ENCODE measurements at places on chromosomes 2 and 18.
A peak's percentile ranks its signal among the peaks of the same experiment; 100 is the strongest.

GRCh38 chr2:134216152-134216829 lies 37.6 kb upstream of the MGAT5 start:
- DNase-seq, result no peak

GRCh38 chr2:102618452-102619413 lies 620 bp upstream of the SLC9A2 start:
- DNase-seq, result no peak

- DNase-seq, result no peak
These were observed 559 bp downstream of the TMEM37 start for GRCh38 chr2:119431976-119432850.

DNA sequence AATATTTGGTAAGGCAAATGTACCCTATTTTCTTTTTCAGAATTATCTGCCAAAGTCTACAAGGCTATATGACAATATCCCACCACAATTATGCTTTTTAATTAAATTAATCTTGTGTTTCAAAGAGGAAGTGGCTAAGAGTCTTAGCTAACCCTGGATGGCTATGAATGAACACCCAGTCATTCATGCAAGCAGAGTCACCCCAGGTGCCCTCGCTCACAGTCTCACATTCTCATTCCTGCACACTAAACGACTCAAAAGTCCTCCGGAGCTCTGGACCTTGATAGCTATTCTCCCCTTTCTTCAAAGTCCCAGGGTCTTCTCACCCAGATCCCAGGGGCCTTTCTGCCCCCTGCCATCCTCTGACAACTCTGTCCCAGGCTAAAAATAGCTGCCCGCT lies 42.1 kb upstream of the MRPL19 start:
- no peak for DNase-seq

- no peak for DNase-seq
These were observed 131.2 kb upstream of the RMP24 start for GRCh38 chr18:35841283-35841682.

- no peak for DNase-seq
These were observed 92.4 kb upstream of the COPS8 start for GRCh38 chr2:236993286-236993685.

DNA sequence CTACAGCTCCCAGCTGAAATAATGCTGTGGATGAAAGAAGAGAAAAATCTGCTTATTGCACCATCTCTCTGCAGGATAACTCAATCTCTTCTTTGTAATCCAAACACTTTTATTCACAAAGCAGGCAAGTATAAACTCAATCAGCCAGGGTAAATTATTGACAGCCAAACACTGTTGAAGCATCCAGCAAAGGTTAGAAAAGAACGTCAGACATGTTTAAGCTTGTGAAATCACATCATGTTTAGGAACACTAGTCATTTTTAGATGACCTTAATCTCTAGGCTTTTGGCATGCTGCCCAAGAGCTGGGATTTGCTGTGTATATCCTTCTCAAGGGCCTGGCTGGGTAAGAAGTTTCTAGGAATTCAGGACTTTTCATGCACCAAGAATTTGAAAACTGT lies 1148.1 kb upstream of the FANCL start:
- no peak for DNase-seq

DNA sequence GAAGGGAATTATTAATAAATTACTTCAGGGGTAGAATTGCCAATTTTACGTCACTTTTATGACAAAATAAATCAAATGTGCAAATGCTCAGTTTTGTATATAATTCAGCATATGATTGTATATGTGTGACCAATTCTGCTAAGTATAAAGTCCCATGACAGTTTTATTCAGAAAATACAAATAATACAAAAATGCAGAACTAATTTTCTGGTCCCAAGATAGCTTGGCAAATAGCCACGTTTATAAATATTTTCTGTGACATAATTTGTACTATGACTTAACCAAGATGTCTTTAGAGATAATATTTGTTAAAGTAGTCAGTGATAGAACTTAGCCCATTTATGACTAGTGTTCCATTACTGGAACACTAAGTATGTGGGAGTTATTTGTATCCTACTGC lies 24.2 kb upstream of the CAB39 start:
- no peak for DNase-seq

DNA sequence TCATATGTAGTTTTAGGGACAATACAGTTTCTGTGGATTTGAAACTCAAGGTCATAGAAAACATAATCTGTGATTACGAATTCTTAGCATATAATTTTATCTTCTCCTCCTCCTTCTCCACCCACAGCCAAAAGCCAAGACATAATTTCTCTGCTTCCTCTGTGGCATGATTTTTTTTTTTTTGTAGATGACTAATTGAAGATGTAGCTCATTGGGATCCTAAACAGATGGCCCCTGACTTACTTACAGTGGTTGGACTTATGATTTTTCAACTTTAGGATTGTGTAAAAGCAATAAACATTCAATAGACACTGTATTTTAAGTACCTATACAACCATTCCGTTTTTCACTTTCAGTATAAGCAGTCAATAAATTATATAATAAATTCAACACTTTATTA lies 42.3 kb downstream of the FSIP2 start:
- no peak for DNase-seq

DNA sequence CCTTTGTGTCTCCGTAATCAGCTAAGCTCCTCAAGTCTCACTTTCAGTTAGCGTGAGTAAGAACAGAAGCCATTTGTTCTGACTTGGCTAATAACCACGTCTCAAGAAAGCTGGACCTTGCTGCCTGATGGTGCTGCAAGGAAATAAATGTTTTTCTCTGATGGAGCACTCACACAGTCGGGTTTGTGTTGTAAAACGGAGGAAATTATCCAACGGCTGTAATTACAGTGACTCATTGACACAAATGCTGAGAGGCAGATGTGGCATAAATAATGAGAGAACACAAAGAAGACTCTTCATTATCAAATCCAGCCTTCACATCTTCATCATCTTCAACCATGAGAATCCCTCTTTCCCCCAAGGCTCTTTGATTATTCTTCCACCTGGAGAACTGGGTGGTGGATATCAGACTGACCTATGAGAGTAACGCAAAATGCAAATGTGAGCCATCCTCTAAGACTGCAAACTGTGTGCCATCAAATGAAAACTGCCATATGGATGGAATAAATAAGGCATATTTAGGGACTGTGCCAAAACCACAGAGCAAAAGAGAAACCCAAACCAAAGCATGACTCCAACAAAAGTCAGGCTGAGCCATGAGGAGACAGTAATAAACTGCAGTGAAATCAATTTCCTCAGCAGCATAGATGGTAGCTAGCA lies 252.6 kb downstream of the RND3 start:
- no peak for DNase-seq

DNA sequence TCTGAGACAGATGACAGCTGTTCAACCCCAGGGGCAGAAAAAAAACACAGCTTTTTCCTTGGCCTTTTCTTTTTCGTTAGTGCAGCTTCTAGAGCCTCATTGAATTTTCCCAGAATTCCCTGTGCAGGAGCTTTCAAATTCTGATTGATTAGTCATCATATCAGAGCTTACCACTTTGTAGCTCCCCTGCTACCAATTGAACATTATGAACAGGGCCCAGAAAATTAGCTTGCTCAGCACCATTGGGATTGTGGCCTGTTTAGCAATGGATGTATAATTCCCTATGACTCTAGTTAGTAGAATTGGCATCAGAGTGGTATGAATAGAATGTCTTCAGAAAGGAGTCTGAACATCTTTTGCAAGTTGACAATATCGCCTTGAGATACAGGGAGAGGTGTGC lies 631.1 kb downstream of the DCC start:
- no peak for DNase-seq

- DNase-seq, result no peak
These were observed 13.6 kb downstream of the ARID5A start for GRCh38 chr2:96549967-96550786.

DNA sequence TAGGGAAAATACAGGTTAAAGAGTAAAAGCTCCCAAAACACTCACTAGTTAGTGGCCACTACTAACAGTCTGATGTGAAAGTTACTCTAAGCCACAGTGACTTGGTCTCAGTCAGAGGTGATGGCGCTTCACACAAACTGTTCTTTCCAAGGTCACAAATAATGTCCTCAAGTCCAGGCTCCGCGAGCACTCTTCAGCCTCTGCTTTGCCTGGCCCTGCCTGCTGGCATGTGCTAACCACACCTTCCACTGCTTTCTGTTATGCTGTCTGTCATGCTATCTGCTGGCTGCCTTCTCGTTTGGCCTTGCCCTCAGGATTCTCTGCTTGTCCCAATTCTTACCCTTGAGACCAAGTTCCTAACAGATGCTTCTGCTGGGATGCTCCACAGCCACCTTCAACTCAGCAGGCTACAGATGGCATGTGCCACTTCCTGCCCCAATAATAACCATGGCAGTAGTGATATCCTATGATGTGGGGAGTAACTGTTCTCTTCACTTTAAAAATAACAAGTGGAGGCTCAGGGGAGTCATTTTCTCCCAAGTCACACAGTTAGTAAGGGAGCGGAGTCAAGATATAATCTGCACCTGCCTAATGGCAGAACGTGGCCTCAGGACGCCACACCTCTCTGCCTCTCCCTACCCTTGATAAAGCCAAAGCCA lies 75.7 kb downstream of the ZAP70 start:
- no peak for DNase-seq

DNA sequence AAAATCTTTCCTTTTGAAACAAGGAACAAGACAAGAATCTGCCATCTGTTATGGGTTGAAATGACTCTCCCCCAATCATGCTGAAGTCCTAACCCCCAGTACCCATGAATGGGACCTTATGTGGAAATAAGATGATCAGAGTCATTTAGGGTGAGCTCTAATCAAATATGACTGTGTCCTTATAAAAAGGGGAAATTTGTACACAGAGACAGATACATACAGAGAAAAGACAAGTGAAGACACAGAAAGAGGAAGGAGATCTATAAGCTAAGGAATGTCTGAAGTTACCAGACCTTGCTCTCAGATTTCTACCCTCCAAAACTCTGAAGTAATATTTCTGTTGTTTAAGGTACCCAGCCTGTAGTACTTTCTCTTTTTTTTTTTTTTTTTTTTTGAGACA lies 15.7 kb downstream of the TGFBRAP1 start:
- DNase-seq, result no peak

DNA sequence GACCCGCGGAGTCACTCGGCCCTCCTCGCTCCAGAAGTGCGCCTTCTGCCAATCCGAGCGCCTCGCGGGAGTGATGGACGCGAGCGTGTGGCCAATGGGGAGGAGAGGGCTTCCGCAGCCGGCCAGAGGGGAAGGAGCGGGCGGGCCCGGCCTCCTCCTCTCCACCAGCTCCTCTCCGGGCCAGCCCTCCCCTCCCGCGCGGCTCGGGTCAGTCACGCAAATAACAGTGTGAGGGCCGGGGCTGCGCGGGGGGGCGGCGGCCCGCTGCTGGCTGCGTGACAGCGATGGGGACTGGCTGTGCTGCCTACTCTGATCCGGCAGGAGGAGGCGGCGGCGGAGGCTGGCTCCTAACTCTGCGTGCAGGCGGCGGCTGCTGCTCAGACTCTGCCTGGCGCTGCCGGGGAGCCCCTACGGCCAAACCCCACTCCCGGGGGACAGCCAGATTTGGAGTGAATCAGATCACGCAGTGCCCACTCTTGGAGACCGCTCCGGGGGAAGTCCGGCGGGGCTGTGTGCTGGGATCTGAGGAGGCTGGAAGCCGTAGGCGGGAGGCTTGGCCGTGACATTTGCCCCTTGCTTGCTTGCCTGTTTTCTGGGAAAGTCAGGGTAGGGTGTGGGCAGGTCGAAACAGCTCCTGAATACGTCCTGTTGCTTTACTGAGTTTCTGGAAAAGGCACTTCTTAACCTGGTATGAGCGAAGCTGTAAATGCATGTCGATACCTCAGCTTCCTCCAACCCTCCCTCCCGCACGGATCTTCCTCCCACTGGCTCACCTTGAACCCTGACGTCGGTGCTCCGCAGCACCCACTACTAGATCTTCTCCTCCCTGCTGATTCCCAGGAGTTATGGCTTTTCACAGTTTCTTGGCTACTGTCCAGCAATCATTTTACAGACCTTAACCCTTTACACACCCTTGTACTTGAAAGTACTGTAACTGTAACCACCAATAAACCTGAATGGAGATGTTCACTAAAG lies 97.9 kb upstream of the SERTAD2 start:
- DNase-seq, result peak; percentile 38

DNA sequence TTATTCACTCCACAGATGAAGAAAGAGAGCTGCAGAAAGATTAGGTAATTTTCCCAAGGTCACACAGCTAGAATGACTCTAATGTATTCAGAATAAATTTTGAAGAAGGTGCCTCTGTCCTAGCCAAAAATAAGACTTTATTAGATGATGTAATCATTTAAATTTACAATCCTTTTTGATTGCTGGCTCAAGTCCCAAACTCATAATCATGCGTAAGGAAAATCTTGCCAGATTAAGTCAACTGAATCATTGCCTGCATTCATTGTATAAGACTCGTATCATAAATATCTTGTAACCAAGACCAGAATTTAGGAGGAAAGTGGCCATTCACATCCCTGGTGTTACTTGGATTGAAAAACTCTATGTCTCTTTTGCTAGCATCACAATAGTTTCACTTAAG lies 53.1 kb upstream of the STK39 start:
- DNase-seq, result no peak

- no peak for DNase-seq
These were observed 20.9 kb upstream of the ROCK2 start for GRCh38 chr2:11365096-11365879.

- DNase-seq, result no peak
These were observed 3.8 kb upstream of the ROCK2 start for GRCh38 chr2:11348209-11348749.

DNA sequence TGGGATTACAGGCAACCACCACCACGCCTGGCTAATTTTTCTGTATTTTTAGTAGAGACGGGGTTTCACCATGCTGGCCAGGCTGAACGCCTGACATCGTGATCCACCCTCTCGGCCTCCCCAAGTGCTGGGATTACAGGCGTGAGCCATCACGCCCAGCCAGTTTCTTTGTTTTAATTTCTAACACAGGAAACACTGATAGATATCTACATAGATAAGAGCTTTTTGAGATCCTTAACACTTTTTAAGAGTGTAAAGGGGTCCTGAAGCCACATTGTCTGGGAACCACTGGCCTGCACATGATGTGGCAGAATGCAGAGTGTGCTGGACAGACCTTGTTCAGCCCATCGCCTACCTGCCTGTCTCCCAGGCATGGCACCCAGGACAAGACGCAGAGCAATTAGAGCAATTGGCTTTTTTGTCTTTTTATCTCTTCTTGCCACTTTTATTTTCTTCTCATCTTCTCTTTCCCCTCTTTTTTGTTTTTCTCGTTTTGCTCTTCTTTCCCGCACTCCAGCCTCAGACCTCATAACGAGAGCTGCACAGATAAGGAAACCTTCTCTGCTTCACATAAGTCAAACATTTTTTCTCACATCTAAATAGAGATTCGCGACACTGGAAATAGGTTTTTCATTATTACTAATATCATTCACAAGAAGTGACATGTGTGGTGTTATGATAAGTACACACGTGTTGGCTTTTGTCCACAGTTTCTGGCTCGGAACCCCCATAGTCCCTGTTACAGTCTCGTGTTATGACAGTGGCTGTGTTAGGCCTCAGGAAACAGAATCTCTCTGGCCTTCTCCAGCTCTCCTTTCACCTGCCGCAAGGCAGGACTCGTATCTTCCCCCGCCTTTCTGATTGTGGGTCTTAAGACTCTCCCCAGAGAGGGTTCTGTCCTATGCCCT lies 25.2 kb upstream of the GPR55 start:
- no peak for DNase-seq
